Esophagus muscularis mucosa (tissue), 4 donors: ENCODE measurements at places on chromosomes 7 and 10.
A peak's percentile ranks its signal among the peaks of the same experiment; 100 is the strongest.

GRCh38 chr10:21758696-21759095 is 224.7 kb downstream of the MLLT10 start:
- DNase-seq = no peak
- H3K4me3 ChIP-seq = no peak overlapping the region
- no peaks in the 10 kb centered on the region for H3K27me3 ChIP-seq

DNA sequence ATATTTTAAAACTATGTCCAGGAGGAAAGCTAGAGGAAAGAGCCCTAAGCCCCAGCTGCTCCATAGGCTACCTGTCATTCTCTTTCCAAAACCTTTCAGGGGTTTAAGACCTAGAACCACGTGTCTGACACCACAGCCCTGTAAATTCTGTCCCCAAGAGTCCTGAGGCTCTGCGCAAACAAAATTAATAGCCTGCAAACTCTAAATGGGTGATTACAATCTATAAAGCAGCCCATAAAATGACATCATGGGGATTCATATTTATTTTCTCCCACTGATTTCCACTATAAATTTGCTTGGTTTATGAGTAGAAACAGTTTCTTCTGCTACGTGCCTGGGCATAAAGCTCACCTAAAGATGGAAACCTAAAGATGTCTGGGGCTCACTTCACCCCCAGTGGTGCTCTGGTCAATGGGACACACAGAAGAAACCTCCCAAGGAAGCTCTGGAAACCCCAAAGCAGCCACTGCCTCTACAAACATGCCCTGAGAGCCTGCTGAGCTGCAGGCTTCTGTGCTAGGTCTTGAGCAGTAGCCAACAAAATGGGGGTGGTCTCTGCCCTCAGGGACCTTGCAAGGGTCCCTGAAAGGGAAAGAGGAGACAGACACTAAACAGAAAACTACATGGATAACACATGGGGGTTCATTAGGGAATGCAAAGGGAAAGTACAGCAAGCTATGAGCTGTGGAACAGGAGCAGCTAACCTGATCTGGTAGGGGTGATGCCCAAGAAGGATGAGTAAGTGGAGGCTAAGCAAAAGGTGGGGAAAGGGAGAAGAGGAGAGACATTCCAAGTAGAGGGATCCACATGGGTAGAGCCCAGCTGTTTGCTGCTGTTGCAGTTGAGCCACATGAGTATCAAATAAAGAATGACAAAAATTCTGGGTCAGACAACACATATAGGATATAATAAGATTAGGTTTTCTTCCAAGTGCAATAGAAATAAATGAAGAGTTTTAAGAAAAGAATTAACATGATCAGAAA is 331.7 kb downstream of the KCNMA1 start:
- peaks cover 37% of the 10 kb centered on the region for H3K4me1 ChIP-seq
- no peaks in the 10 kb centered on the region for H3K36me3 ChIP-seq
- no peak overlapping the region for H3K4me3 ChIP-seq
- no peak for DNase-seq
- no peak overlapping the region for H3K27ac ChIP-seq

DNA sequence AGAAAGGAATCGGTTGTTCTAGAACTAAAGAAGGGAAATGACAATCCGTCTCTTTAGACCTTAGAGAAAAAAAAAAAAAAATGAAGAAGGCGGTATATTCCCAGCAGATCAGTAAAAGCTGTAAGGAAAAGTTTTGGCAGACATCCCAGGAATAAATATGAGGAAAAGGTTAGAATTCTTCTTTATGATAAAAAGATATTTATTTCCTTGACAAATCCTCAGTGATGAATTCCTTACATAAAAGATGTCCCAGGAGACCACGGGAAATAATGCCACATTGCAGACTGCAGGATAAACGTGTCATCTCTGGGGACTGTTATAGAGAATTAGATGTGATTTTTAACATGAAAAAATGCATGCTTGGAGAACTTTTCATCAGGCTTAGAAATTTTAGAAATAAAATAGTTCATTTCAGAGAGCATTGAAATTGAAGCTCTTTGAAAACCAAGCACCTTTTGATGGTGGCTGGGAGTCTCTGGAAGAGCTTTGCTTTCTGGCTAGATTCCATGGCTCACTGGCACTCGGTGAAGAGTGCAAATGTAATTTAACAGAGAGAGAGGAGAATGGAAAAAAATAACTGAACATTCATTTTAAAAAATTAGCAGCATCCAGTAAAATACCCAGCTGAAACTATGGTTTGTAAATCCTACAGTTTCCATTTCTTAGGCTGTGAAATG is 98.2 kb downstream of the PRPF18 start:
- peaks cover 48% of the 10 kb centered on the region for H3K4me1 ChIP-seq
- no peak for DNase-seq
- no peaks in the 10 kb centered on the region for H3K27me3 ChIP-seq
- no peaks in the 10 kb centered on the region for H3K36me3 ChIP-seq

- DNase-seq = no peak
- H3K4me3 ChIP-seq = peak overlapping the region; percentile 26
- peak overlapping the region; percentile 85 for H3K27ac ChIP-seq
- H3K27me3 ChIP-seq = no peaks in the 10 kb centered on the region
- H3K36me3 ChIP-seq = peaks cover 25% of the 10 kb centered on the region
Observed at GRCh38 chr10:32938554-32939061, 19.4 kb downstream of the ITGB1 start.

GRCh38 chr7:66339141-66339540 is 134.0 kb downstream of the TPST1 start:
- no peaks in the 10 kb centered on the region for H3K4me1 ChIP-seq
- H3K27me3 ChIP-seq = no peaks in the 10 kb centered on the region
- H3K4me3 ChIP-seq = no peak overlapping the region
- H3K27ac ChIP-seq = no peak overlapping the region

- DNase-seq = no peak
- no peak overlapping the region for H3K4me3 ChIP-seq
Observed at GRCh38 chr10:12687996-12688395, 313.5 kb downstream of the CCDC3 start.

GRCh38 chr7:14626076-14626475 is 276.5 kb downstream of the DGKB start:
- H3K27me3 ChIP-seq = no peaks in the 10 kb centered on the region
- DNase-seq = no peak
- H3K4me1 ChIP-seq = no peaks in the 10 kb centered on the region
- no peak overlapping the region for H3K27ac ChIP-seq

GRCh38 chr7:142420554-142421362 is 162.9 kb upstream of the PRSS58 start:
- no peak overlapping the region for H3K4me3 ChIP-seq
- H3K27me3 ChIP-seq = no peaks in the 10 kb centered on the region
- DNase-seq = peak; percentile 66
- H3K4me1 ChIP-seq = no peaks in the 10 kb centered on the region

GRCh38 chr10:129844216-129844766 is 119.8 kb downstream of the EBF3 start:
- H3K4me1 ChIP-seq = no peaks in the 10 kb centered on the region
- no peaks in the 10 kb centered on the region for H3K27me3 ChIP-seq
- peaks cover 70% of the 10 kb centered on the region for H3K36me3 ChIP-seq
- H3K27ac ChIP-seq = no peak overlapping the region
- DNase-seq = no peak

DNA sequence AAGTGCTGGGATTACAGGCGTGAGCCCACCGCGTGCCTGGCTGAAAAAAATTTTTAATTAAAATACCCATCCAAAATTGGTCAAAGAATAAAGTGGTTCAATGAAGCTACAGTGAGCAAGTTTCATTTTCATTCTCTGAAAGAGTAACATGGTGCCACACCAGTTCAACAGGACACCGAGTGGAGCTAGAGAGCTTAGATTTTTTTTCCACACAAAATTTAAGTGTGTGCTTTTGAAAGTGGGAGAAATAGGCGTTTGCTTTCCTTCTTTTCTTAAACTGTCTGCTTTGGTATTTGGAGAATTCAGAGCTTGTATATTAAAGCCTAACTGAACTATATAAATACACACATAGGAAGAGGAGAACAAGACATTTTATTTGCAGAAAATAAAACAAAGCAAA is 43.4 kb downstream of the BPGM start:
- peaks cover 55% of the 10 kb centered on the region for H3K4me1 ChIP-seq
- no peak for DNase-seq
- peak overlapping the region; percentile 82 for H3K27ac ChIP-seq
- H3K4me3 ChIP-seq = peak overlapping the region; percentile 49

- no peaks in the 10 kb centered on the region for H3K27me3 ChIP-seq
- H3K36me3 ChIP-seq = no peaks in the 10 kb centered on the region
- H3K4me1 ChIP-seq = peaks cover 26% of the 10 kb centered on the region
- H3K4me3 ChIP-seq = no peak overlapping the region
Observed at GRCh38 chr7:73865738-73866445, 4.9 kb downstream of the TMEM270 start.

DNA sequence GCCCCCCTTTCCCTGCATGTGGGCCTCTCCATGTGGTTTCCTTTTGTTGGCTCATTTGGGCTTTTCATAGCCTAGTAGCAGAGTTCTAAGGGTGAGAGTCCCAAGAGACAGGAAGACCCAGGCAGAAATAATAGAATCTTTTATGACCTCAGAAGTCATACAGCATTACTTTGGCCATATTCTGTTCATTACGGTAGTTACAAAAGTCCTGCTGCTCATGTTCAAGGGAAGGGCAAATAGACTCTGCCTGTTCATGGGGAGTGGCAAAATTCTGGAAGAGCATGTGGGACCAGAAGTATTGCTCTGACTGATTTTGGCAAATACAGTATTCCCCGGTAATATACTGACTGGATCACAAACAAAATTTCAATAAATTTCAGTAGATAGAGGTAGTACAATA is 910.3 kb downstream of the LRMDA start:
- peaks cover 9% of the 10 kb centered on the region for H3K4me1 ChIP-seq
- no peaks in the 10 kb centered on the region for H3K27me3 ChIP-seq
- DNase-seq = no peak
- no peaks in the 10 kb centered on the region for H3K36me3 ChIP-seq
- no peak overlapping the region for H3K27ac ChIP-seq
- H3K4me3 ChIP-seq = no peak overlapping the region

DNA sequence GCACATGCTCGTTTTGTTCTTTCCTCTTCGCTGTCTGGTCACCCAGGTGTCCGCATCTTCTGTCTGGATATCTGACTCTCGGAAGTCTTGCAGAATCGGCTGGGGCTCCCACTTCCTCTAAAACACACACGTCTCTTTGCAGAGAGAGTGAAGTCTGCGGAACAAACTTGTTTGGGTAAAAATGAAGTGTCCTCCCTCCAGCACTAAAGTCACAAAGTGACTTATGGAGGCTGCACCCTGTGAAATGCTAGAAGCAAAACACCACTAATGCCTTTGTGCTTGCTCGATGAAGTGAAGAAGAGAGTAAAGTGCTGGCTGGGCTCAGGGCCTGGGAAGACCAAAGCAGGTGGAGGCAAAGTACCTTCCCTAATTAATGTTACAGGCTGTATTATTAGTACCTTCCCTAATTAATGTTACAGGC is 71.4 kb downstream of the FGFR2 start:
- H3K27ac ChIP-seq = peak overlapping the region; percentile 71
- H3K36me3 ChIP-seq = no peaks in the 10 kb centered on the region
- no peak overlapping the region for H3K4me3 ChIP-seq
- H3K4me1 ChIP-seq = peaks cover 55% of the 10 kb centered on the region
- no peaks in the 10 kb centered on the region for H3K27me3 ChIP-seq

- H3K4me1 ChIP-seq = peaks cover 8% of the 10 kb centered on the region
- no peak for DNase-seq
- H3K27me3 ChIP-seq = no peaks in the 10 kb centered on the region
- no peak overlapping the region for H3K27ac ChIP-seq
Observed at GRCh38 chr10:93542358-93542791, 24.1 kb upstream of the FFAR4 start.

DNA sequence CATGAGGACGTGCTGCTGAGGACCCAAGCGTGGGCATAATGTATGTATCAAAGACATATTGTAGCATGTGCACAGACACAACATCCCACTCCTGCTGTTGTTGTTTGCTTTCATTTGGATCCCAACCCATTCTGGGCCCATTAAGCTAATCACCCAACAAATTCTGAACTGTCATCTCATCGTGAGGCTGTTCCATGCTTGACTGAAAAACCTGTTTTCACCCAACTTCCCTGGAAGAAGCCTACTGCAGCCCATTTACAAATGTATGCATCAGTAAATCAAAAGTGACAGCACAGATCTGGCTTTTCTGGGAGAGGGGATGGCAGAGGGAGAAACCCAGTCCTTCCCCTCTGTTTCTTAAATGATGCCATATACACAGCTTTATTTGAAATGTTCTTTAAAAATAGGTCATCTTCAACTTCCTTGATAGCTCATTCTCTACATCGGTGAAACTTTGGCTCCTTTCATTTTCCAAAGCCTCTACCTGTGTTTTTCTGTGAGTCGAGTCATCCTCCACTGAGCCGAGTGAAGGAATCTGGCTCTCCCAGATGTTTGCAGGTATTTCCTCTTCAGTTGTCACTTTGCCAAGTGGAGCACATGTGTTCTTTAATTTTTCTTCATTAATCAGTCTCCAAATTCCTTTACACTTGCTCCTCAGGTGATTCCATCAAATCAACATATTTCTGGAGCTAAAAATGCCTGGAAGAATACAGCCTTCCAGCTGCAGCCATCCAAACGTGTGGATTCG is 151.8 kb downstream of the CHN2 start:
- no peak overlapping the region for H3K27ac ChIP-seq
- H3K36me3 ChIP-seq = no peaks in the 10 kb centered on the region
- no peak for DNase-seq
- no peak overlapping the region for H3K4me3 ChIP-seq
- H3K4me1 ChIP-seq = no peaks in the 10 kb centered on the region

DNA sequence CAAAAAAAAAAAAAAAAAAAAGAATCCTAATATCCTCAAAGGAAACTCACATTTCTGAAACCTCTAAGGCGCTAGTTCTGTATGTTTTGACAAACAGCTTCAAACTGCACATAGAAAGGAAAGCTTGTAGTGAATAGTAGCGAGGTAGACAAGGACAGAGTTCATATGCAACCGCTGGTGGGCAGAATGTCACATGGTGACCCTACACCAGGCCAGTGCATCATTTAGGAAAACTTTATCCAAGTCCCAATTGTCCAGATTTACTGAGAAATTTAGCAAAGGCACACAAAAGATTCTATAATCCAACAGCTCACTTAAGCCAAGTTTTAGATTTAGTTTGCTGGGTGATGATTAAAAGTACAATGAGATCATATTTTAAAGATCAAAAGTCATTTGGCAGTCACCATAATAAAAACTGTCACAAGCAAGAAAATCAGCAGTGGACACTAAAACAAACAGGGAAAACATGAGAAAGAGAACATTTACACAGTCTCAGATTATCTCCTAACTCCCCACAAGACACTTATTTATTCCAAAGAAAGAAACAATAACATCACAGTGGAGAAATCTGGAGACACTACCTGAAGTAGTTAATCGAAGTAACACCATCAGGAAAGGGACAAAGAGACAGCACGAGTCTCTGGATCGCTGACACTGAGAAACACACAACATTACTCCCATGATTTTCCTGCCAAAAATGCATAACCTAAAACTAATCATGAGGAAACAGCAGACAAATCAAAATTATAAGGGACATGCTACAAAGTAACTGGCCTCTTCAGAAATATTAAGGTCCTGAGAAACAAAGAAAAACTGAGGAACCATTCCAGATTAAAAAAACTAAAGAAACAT is 20.2 kb downstream of the FAM204A start:
- H3K4me3 ChIP-seq = no peak overlapping the region
- H3K36me3 ChIP-seq = peaks cover 46% of the 10 kb centered on the region
- peak overlapping the region; percentile 55 for H3K27ac ChIP-seq
- H3K4me1 ChIP-seq = peaks cover 12% of the 10 kb centered on the region

GRCh38 chr10:66925896-66926715 is at the start of gene LRRTM3:
TSS of gene LRRTM3 (plus strand) at chr10:66926036.
- H3K36me3 ChIP-seq = no peaks in the 10 kb centered on the region
- no peak for DNase-seq
- no peaks in the 10 kb centered on the region for H3K27me3 ChIP-seq
- H3K4me3 ChIP-seq = peak within 1 kb of the TSS; percentile 21
